Stimulated activated CD4-positive, alpha-beta T cell treated with anti-CD3 and anti-CD28 coated beads, Interleukin-12 subunit alpha, Interleukin-12 subunit beta, amount 100 ng/mL, for 4 hours (primary cell): ENCODE measurements at places on chromosomes 3 and 15.

DNA sequence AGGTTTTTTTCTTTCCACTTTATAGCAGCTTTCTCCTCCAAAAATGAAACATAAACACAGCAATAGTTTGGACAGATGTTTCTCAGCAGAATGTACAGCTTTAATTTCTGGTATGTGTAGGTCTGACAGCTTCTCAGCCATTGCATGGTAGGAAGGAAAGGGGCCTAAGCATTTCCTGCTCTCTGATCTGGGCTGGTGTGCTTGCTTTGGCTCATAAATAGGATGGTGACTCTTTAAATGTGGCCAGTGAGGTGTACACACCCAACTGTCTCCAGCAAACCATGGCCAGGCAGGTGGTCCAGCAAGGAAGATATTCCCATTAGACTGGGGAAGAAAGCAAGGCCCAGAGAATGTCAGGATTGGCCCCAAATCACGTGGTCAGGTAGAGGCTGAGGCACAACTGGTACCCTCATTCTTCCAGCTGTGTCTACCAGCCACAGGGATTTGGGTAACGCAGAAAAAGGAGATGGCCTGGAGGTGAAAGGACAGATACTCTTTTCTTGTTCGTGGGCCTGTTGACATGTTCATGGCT, 52.1 kb downstream of the ITGA11 start:
- DNase-seq = no peak

DNA sequence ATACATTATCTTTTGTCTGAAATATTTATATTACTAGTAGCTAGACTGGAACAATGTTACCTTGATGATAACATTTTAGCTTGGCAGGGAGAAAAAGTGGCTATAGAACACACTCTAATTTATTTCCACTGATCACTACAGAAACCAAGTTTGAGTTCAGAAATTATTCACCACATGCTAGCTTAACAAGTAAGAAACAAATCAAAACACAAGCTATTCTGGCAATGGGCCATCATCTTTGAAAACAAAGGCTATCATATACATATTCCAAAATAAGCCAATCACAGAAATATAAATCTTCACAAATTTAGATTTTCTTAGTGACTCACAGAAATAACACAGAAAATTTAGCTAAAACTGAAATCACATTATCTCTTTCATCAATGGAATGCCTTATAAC, 17.1 kb downstream of the AQR start:
- DNase-seq = no peak

GRCh38 chr3:138799822-138800221, 34.9 kb downstream of the PIK3CB start:
- DNase-seq = no peak

DNA sequence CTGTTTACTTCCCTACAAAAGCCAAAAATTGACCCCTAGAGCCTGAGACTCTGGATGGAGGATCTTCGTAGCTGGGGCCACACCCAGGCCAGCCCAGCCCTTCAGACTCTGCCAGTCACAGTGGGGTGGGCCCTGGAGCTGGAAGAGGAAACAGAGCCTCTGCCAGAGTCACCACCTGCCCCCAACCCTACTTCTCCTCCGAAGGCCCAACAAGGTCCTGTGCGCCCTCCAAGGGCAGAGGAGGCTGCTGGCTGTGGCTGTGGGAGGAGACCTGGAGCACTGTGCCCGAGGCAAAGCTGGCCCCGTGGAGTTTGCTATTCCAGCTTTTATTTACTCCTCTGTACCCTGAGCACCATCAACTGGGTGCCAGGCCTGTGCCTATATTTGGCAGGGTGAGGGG, 19.0 kb downstream of the CISH start:
- no peak for DNase-seq

DNA sequence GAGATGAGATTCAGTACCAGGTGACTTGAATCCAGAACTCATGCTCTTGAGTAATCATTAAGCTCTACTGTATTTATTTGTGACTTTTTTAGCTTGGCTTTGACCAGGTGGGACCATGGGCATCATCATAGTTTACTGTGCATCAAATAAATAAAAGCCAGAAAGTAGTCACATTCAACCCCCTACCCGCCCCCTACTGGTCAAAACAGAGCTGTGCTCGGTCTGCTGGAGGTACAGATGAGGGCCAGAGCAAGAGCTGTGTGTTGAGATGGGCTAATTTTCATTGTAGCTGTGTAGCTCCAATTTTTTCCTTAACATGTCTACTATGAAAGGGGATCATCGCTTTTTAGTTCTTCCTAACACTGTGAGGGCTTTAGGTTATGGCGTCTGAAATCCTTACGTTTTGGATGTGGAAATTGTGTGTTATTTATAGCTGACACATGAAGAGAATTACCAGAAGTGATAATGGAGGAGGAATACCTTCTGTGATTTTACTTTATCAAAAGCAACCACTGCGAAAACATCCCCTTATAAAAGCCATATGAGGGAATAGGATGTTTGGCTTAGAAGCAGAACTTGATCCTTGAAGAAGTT, 375.1 kb downstream of the PTPRG start:
- DNase-seq = peak; percentile 4

GRCh38 chr3:179446501-179446900, 4.8 kb downstream of the GNB4 start:
- DNase-seq = no peak

DNA sequence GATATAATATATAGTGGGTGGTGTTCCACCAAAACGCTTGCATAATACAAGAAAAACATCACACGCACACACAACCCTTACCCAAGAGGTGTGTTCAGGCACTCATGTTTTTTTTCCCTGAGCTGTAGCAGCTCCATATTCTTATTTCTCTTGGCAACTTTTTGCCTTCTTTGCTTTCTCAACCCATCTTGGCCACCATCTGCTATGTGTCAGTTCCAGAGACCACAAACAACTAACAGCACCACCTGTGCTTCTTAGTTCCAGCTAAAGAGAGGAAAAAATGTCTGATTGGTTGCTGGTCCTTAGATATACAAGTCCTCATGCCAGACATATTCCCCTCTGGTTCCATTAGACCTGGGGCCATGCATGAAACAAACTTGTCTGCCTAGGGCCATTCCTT, 11.9 kb downstream of the ACTC1 start:
- no peak for DNase-seq
